Central memory CD4-positive, alpha-beta T cell (primary cell): ENCODE measurements at places on chromosomes 1 and 21.
A peak's percentile ranks its signal among the peaks of the same experiment; 100 is the strongest.

GRCh38 chr1:53326598-53327181 lies 1.2 kb downstream of the LRP8 start:
- DNase-seq: peak; percentile 12

GRCh38 chr21:25586791-25587190 lies 20.5 kb downstream of the MRPL39 start:
- no peak for DNase-seq

GRCh38 chr1:152164517-152165136 lies 5.6 kb upstream of the RPTN start:
- no peak for DNase-seq

DNA sequence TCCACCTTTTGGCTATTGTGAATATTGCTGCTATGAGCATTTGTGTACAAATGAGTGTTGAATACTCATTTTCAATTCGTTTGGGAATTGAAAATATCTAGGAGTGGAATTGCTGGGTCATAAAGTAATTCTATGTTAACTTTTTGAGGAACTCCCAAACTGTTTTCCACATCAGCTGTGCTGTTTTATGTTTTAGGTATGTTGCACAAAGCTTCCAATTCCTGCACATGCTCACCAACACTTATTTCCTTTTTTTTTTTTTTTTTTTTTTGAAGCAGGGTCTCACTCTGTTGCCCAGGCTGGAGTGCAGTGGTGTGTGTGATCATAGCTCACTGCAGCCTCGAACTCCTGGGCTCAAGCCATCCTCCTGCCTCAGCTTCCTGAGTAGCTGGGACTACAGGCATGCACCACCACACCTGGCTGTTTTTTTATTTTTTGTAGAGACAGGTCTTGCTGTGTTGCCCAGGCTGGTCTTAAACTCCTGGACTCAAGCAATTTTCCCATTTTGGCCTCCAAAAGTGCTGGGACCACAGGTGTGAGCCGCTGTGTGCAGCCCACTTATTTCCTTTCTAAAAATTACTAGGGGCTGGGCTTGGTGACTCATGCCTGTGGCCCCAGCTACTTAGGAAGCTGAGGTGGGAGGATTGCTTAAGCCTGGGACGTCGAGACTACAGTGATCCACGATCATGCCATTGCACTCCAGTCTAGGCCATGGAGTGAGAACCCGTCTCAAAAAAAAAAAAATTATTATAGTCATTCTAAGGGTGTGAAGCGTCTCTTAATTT lies 33.4 kb downstream of the TMCC2 start:
- no peak for DNase-seq

DNA sequence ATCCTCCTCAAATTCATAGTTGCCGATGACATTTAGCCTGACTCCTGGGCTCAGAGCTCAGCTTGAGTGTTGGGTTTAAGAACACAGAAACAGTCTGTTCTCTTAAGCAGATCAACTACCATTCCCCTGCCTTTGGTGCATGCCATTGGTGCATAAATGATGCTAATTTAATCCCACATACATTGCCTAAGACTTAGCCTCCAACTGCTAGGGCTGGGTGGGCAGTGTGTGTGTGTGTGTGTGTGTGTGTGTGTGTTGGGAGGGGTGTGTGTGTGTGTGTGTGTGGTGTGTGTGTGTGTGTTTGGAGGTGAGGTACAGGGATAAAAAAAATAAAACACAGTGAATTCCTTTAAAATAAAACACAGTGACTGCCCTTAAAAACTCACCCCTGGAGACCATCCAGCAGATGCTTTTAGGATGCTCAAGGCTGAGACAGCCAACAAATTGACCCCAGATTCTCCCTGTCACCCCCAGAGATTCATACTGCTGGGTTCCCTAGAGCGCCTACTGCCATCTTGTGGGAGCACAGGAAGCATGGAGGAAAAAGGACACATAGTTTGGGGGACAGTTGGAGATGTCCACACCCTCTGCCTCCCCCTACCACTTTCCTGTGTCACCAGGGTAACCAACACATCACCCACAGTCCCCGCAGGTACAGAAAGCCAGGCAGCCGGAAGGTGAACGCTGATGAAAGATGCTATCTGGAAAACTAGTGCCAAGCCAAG lies 30.6 kb downstream of the KLHDC7A start:
- DNase-seq: no peak
